Stimulated activated CD4-positive, alpha-beta T cell treated with anti-CD3 and anti-CD28 coated beads, Interleukin-12 subunit alpha, Interleukin-12 subunit beta, amount 100 ng/mL, for 24 hours (primary cell): ENCODE measurements at places on chromosomes 11 and 22.

GRCh38 chr22:20511578-20512229, 4.3 kb downstream of the MED15 start:
- no peak for DNase-seq

GRCh38 chr11:59291228-59291627, 67.5 kb upstream of the OR5AN1 start:
- DNase-seq, result no peak

GRCh38 chr22:22450343-22450839, 58.2 kb downstream of the ZNF280B start:
- DNase-seq, result no peak

GRCh38 chr22:48153726-48154125, 1391.3 kb downstream of the TBC1D22A start:
- DNase-seq, result no peak

GRCh38 chr22:33806191-33806590, 114.1 kb downstream of the LARGE1 start:
- DNase-seq, result no peak
